Activated CD4-positive, CD25-positive, alpha-beta regulatory T cell treated with anti-CD3 and anti-CD28 coated beads, Interleukin-2, amount 50 U/mL, for 16 hours (primary cell): ENCODE measurements at places on chromosomes 5 and 9.

GRCh38 chr5:69519285-69519684 is 26.7 kb downstream of the OCLN start:
- no peak for DNase-seq

DNA sequence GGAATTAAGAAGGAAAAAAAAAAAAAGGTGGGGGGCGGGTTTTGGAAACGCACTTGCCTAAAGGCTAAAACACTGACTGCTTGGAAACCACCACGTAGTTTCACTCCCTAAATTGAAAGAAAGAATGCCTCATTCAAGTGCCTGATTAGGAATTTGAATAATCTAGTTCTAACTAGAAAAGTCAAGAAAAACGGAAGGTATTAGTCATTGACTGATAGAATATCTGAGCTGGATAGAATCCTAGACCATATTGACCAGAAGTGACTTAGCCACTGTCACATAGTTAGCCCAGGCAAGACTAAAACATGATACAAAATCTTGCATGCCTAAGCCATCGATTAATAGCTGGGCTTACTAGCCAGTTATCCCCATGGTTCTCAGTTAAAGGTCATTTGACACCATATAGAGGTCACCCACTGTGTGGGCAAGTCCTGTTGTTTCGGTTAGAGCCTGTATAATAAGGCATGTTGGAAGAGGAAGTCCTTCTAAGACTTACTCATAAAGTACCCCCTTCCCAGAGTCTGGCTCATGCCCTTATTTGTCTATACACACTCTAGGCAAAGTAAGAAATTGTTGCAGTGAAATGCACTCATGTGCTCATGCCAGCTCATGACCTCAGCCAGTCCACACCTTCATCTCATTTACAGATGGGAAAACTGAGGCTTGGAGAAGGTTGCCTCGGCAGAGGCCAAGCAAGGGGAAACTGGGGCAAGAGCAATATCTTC is 40.2 kb downstream of the SH3RF2 start:
- no peak for DNase-seq

GRCh38 chr5:55701462-55702103 is 10.5 kb downstream of the SLC38A9 start:
- no peak for DNase-seq

DNA sequence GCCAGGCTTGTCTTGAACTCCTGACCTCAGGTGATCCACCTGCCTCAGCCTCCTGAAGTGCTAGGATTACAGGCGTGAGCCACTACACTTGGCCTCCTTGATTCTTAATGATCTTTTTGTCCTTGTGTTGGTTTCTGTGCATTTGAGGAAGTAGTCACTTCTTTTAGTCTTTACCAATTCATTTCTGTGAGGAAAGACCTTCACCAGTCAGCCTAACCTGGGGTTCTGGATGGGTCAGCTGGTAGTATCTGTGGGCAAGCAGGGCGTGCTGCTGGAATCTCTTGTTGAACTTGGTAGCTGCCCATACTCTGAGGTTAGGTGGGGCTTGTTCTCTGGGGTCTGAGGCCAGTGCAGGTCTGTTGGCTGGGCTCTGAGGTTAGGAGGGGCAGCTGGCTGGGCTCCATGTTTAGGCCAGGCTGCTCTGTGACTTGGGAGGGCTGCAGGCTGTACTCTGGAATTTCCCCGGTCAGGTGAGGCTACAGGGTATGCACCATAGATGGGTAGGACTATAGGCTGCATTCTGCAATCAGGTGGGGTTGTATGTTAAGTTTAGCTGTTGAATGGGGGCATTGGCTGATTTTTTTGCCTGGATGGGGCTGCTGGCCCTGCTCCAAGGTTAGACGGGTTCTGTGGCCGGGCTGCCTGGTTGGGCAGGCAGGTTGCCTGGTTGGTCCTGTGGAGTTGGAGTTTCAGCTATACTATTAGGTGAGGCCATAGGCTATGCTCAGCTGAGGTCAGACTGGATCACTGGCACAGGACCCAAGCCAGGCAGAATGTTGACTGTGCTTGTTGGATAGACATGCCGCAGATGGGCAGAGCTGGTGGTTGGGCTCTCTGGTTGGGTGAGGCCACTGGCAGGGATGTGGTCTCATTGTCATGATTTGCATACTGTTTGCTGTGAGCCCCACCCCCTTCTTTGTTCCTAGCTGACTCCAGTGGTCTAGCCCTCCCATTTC is 19.2 kb downstream of the UBAP1 start:
- no peak for DNase-seq
